ENCODE measurements at places on chromosomes 4 and X.

GRCh38 chr4:142656178-142656577 is 189.9 kb downstream of the INPP4B start:
- no peak for DNase-seq

DNA sequence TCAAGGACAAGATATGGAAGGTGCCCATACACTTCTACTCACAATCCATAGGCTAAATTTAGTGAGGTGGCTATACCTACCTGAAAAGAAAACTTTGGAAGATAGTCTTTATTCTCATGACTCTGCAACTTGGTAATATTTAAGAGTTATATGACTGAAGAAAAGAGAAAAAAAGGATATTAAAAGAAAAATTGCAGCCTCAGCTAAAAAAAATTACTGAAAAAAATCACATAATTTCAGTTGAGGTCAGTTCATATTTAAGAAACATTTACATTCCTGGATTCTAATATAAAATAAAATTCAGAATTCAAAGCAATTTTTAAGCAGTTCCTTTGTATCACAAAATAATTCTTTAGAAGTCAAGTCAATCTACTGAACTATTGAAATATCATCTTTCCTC is 166.5 kb downstream of the GABRG1 start:
- DNase-seq, result no peak

DNA sequence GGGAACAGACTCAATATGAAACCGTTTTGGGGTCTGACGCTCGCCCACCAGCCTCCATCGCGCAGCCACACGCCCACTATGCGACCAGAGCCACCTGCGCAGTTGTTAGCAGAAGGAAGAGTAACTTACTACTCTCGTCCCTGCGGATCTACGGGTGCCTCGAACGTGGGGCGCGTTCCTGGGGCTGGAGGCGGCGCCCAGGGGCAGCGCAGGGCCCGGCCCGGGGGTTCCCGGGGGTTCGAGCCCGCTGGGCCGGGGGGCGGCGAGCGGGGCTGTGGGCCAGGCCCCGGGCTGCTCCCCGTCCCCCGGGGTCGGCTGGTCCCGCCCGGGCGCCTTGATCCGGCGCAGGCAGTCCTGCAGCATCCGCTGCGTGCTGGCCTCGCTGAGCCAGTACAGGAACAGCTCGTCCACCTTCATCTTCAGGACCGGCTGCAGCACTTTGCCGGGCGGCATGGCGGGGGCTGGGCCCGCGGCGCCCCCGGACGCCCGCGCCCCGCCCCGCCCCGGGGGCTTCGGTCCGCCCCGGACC is 404 bp downstream of the PPP2R3B start:
- DNase-seq, result no peak

DNA sequence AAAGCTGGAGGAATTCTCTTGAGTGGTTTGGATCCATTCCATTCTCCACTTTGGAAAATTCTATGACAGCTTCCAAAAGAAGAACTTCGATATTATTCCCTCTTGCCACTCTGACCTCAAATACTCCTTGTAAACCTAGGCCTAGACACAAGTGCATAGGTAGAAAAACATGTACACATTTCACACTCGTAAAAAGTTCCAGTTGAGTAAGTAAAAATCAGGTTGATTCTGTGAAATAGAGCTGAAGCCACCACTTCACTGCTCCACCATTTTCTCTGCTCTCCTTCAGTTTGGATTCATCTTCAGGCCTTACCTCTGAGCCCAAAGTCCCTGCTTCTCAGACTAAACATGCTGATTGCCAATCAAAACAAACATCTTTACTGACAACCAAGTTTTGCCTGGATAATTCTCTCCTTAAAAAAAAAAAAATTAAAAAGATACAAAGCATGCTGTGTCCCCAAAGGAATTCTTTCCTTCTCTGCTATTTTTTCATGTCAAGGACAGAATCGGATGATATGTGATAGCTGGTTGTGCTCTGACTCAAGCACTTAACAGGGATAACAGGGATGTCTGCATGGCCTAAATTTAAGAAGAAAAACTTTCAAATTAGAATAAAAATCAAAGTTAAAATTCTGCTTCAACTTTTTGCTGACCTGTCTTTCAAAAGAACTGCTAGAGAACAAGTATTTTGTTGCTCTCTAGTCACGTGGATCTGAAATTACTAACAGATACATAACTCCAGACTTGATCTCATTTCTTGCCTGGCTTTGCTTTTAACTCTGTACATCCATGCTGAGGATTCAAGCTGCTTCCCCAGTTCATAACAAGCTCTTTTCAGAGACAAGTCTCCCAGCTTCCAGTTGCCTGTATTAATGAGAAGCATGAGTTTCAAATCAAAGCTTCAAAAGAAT is 420.9 kb upstream of the INTU start:
- no peak for DNase-seq

DNA sequence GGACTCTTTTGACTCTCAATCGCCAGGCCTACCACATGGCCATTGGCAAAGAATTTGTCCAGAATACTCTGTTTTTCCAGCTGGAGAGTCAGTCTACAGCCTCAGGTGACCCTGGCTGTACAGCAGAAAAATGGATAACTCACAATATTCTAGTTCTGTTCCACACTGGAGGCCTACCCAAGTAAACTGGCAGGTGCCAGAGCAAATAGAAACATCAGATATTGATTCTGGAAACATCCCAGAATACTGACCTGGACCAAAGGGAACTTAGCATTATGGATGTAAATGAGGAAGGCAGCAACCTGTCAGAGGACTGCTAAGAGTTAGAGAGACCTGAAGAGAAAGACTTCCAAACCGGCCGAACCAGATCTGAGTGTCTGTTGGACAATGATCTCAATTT is 147.9 kb upstream of the SMAD1 start:
- DNase-seq, result no peak

DNA sequence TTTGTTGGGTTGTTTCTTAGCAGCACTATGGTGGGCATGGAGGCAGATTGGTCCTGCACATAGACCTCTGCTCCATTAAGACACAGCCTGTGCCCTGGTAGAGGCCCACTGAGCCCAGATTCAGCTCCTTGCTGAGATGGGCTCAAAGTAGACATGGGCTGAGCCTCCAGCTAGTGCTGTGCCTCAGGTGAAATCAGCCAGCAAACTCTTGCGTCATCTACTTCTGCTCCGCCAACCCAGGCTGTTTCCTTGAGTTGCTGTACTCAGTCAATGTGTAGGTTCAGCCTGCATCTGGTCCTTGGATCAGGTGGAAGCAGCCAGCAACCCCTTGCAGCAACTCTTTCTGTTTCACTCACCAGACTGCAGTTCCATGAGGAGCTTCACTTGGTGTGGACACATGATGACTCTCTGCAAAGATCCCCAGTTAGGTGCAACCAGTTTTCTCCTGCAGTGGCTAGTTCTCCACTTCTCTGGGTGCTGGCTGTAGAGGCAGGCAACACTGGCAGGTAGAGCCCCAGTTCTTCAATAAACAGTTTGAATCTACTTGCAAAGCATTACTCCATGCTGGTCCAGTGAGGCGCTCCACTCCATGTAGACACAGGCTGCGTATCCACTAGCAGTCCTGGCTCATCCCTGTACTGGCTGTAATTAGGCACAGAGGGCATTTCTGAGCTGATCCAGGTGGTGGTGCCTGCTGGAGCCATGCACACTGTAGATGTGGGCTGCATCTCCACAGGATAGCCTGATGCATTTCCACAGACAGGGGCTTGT is 199.0 kb upstream of the MAMLD1 start:
- DNase-seq, result no peak

DNA sequence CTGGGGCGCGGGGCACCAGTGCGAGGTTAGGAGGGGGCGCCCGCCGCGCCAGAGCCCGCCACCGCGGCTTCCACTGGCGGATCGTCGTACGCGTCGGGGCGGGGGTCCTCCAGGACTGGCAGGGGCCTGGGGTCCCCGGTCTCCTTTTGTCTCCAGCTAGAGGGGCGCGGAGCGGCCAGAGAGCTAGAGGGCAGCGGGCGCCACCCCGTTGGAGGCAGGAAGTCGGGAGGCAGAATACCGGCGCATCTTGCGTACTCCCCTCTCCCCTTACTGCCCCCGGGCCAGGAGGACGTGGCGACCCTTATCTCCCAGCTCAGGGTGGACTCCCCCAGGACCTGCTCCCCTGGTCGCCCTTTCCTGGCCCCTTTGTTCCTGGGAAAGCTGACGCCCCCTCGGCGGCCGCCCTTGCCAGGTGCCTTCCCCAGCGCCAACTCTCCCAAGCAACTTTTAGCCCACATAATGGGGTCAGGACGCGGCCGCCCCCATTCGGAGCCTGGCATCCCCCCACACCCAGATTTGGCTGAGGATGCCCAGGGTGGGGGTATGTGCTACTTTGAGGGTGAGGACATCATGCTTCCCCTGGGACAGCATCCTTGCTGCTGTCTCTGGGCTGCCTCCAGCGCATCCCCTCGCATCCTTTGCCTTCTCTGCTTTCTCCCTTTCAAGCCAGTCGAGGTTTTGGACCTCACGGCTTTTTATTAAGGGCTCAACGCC is 933 bp downstream of the CNKSR2 start:
- no peak for DNase-seq

DNA sequence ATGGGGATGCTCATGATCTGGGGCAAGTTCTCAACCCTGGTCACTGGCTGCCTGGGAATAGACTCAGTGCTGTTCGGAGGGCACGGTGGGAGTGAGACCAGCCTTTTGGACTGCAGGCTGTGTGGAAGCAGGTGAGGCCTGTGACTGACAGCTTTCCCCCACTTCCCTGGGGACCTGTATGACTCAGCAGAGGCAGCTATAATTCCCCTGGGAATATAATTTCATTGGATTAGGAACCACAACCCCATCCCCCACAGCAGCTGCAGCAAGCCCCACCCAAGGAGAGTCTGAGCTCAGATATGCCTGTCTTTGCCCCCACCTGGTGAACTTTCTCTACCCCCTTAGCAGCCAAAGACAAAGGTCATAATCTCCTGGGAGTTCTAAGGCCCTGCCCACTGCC is 408.6 kb downstream of the PPP3CA start:
- no peak for DNase-seq

DNA sequence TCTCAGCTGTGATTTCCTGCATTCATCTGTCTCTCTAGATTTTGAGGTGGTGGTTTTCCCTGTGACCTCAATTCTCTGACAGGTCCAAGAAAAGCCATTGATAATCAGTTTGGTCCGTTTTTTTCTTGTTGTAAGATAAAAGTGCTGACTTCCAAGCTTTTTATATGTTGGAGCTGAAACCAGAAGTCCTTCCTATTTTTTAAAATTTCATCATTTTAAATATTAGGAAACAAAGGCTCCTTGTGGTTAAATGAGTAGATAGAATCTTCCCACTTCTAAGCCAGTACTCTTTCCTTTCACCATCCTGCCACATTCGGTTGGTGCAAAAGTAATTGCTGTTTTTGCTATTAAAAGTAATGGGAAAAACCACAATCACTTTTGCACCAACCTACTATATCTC is 18.3 kb downstream of the RNF175 start:
- DNase-seq, result no peak

DNA sequence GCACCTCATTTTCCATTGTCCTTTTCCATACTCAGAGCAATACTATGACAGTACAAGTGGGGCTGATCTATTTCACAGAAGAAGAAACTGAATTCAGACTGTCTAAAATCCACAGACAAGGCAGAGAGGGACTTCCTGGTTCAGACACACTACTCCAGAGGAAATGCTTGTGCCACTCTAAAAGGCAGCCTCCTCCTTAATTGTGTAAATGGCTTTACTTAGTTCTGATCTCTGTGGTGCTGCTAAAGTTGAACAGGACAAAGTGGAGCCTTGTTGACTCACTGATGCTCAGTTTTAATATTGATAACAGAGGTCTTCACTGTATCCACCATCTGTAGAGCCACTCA is 122.4 kb downstream of the KIT start:
- DNase-seq, result no peak

- DNase-seq, result no peak
Observed at GRCh38 chr4:151729731-151730559, 30.9 kb downstream of the GATB start.

- no peak for DNase-seq
Observed at GRCh38 chrX:23483396-23483795, 148.7 kb downstream of the PTCHD1 start.

DNA sequence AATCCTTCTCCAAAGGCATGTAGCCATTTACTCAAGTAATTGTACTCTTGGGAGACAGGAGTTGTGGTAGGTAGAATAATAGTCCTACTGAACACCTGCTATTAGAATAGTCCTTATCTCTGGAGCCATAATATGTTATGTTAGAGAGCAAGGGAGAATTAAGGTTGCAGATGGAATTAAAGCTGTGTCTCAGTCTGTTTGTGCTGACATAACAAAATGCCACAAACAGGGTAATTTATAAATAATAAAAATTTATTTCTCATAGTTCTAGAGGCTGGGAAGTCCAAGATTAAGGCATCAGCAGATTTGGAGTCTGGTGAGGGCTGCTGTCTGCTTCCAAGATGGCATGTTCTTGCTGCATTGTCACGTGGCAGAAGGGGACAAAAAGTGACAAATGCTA is 24.2 kb upstream of the FRAS1 start:
- no peak for DNase-seq

DNA sequence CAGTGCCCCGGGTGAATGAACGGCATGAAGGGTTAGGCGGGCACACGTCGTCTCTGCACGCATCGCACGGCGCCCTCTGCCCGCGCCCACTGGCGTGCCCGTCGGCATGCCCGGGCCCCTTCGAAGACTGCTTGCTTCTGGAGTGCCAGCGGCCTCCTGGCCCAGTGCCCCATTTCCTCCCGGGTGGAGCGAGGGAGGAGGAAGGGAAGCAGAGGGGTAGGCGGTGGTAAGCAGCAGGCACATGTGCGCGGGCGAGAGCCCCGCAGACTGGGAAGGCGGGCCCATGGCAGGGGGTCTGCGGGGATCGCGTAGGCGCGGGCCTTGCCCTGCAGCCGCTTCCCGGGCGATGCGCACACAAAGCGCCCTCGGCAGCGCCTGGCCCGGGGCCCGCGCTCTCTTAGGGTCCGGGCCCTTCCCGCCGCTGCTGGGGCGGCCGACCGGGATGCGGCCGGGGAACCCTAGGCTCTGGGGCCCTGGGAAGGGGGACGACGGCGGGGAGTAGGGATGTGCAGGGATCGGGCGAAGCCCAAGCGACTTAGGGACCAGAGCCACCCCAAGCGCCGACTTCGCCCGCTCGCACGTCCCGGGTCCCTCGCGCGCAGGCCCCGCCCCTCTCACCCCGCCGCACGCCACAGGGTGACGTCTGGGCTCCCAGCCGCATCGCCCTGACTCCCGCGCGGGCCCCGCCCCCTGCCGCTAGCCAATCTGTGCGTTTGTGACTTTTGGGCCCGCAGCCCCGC is 866 bp upstream of the EMD start:
- DNase-seq, result no peak

All from CD4-positive, alpha-beta T cell treated with Interleukin-6 at 100 ng/mL for 8 hours (primary cell).